ENCODE measurements at places on chromosomes 12 and 14. TPM values are rescaled to one million over a fixed set of nuclear protein-coding genes. Genes with fewer than 3 reads are reported as not detected.

DNA sequence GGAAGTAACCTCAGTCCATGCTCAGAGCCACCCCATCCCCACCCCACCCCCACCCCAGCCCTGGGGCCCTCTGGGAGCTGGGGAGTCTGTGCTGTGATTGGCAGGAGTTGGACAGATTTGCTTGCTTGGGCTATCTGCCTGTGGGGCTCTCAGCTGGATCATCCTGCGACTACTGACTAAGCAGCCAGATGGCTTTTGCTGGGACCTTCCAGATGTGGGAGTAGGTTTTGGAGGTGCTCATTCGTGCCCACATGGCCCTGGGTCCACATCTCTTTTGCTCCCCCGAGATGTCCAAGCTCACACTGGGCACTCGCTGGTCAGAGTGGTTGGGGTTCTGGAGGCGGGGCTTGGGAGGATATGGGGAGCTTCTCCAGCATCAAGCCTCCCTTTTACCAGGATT lies 138.9 kb downstream of the TSPAN9 start:
- DNase-seq = no peak

DNA sequence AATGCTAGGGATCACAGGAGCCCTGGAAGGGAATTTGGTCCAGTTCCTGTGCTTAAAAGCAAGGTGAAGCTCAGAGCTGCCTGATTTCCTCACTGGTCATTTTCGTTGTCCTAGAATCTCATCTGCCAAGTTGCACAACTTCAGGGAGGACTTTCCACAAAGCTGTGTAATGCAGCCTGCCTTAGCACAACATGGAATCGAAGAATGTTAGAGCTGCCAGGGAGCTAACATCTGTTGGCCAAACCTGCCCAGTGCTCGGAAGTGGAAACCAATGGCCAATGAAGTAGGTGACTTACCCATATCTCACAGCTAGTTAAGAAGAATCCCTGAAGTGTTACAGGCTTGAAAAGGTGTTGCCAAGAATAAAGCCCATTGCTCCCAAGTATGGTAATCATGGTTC lies 79.9 kb upstream of the SSTR1 start:
- DNase-seq = no peak

DNA sequence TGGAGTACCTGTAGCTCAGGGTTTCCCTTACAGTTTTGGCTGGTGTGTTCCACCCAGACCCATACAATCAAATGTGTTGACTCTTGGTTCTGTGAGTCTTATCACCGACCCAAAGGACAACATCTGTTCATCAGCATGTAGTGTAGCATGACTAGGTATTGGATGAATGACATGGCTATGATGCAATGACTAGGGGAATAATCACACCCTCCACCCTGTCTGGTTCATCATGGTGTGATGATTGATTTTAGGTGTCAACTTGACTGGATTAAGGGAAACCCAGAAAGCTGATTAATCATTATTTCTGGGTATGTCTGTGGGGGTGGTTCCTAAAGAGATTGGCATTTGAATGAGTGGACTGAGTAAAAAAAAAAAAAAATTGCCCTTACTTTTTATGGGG lies 311.3 kb downstream of the DPF3 start:
- no peak for DNase-seq

DNA sequence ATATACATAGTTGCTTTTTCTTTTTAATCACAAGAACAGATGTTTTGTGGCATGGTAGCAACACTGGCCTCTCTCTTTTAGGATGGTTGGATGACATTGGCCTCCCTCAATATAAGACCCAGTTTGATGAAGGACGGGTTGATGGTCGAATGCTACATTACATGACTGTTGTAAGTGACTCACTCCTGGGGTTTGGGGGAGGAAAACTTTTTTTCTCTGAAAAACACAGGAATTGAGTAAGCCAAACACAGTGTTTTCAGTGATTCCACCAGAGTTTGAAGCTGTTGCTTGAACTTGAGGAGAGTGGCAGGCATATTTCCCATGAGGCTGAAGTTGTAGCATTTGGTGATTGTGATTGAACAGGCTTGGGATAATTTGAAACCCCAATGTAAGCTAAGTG lies 13.7 kb upstream of the REP15 start:
- DNase-seq = no peak

GRCh38 chr14:58872061-58872460 lies 234.3 kb downstream of the DACT1 start:
- DNase-seq = no peak

DNA sequence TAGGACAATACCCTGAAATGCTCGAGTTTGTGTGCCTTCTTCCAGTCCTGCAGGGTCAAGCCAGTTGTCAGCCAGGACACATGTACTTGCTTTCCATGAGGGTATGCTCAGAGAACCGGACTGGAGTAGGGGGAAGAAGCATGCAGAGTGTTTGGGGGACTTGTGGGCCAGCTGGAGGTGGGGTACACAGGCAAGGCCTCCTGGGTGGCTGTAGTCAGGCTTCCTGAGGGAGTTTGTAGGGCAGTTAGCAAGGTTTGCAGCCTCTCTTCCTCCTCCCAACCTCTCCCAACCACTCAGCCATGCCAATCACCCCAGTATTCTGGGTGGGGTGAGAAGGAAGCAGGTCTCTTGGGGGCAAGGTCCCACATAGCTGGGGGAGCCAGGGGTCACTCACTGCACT lies 47.0 kb upstream of the RHOJ start:
- DNase-seq = no peak

- no peak for DNase-seq
These were observed 8.3 kb downstream of the CALM1 start for GRCh38 chr14:90405101-90405500.

- DNase-seq = no peak
These were observed at the start of gene NELL2 for GRCh38 chr12:44875954-44876543. Gene NELL2 (minus strand): TSS chr12:44876315. CDS start chr12:44875869, 446 bp downstream.

DNA sequence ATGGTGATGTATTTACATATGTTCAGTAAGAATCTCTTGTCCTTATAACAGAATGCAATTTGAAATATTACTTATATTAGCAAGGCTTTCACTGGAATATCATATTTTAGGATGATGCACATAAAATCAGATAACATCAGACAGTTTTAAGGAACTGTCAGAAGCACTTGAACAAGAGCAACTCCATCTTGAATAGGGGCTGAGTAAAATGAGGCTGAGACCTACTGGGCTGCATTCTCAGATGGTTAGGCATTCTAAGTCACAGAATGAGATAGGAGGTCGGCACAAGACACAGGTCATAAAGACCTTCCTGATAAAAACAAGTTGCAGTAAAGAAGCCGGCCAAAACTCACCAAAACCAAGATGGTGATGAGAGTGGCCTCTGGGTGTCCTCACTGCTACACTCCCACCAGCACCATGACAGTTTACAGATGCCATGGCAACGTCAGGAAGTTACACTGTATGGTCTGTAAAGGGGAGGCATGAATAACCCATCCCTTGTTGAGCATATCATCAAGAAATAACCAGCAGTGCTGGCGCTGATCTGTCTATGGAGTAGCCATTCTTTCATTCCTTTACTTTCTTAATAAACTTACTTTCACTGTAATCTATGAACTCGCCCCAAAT lies 27.6 kb upstream of the ETV6 start:
- no peak for DNase-seq

GRCh38 chr14:23559010-23559925 lies 3.2 kb downstream of the THTPA start:
- no peak for DNase-seq

The ERBB3 gene
- 12.3 TPM for total RNA-seq

The RFX4 gene
- not detected for total RNA-seq

The TOMM20L gene
- total RNA-seq = not detected

- no peak for DNase-seq
These were observed 11.2 kb downstream of the AVIL start for GRCh38 chr12:57807285-57807684.

GRCh38 chr12:111435661-111436201 lies 30.0 kb downstream of the SH2B3 start:
- no peak for DNase-seq

The BLOC1S1 gene
- total RNA-seq = 131 TPM

The CCDC197 gene
- total RNA-seq = not detected

- no peak for DNase-seq
These were observed 28.6 kb upstream of the RND1 start for GRCh38 chr12:48894271-48894670.

DNA sequence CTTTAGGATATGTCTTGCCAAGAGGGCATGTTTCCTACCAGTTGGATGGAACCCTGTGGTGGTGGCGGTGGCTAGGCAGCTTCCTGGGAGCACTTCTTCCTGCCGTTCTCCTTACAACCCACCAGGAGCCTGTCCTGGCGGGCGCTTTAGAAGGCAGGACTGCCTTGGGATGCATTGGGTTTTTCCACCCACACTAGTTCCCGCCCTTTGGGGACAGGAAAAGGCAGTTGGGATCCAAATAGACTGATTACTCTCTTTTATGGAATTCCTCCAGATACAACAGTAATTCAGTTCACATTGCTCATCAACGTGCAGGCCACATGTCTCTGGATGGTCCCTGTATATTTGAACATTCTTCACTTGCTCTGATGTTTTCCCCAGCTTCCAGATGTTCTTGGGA lies 305.7 kb upstream of the SSTR1 start:
- no peak for DNase-seq

The COL2A1 gene
- 1.7 TPM for total RNA-seq

- no peak for DNase-seq
These were observed 179.5 kb upstream of the PARP11 start for GRCh38 chr12:4052691-4053090.

- no peak for DNase-seq
These were observed 54.4 kb upstream of the RIMBP2 start for GRCh38 chr12:130770413-130771028.

GRCh38 chr12:108115123-108116121 lies 13.7 kb upstream of the WSCD2 start:
- DNase-seq = no peak

DNA sequence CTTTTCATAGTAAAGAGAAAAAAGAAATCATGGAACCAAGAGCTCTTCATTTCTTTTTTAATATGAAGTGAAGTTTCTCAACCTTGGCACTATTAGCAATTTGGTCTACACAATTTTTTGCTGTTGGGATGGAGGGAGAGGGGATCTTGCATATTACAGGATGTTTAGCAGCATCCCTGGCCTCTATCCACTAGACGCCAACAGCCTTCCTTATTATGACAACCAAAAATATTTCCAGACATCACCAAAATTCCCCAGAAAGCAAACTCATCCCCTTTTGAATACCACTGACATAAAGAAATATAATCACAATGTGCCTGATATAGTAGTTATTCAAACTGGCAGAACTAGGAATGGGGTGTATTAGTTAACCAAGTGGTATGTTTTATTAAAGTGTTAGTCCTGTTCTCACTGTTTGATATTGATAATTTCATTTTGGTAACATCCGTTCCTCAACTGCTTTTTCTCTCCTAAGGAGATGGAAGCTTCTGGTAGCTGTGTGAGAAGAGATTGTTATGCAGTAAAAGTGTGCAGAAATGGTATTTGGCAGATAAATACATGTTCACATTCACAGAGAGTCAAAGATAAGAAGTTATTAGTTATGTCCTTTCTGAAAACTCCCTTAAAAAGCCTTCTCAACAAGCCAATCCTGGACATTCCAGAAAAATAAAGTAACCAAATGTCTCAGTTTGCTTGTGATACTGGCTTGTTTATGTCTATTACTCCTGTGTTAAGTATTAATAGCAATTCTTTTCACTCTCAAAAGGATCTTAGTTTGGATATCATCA lies 699.9 kb downstream of the C12orf50 start:
- DNase-seq = no peak

- no peak for DNase-seq
These were observed 362.1 kb downstream of the RAD51B start for GRCh38 chr14:68181519-68182326.

The IFNG-AS1 gene
- total RNA-seq = not detected

DNA sequence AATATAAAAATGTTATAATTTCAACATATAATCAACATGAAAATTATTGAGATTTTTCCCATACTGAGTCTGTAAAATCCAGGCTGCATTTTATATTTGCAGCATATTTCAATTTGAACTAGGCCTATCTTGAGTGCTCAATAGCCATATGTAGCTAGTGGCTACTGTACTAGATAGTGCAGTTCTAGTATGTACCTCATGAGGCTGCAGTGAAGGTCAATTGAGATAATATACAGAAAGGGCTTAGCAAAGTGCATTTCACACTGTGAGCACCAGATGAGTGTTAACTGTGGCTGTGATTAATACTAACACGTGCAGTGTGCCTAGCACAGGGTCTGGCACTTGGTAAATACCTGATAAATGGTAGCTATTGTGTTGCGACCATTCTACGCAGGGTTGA lies 5.4 kb upstream of the SLC22A17 start:
- no peak for DNase-seq

The TAS2R9 gene
- not detected for total RNA-seq

DNA sequence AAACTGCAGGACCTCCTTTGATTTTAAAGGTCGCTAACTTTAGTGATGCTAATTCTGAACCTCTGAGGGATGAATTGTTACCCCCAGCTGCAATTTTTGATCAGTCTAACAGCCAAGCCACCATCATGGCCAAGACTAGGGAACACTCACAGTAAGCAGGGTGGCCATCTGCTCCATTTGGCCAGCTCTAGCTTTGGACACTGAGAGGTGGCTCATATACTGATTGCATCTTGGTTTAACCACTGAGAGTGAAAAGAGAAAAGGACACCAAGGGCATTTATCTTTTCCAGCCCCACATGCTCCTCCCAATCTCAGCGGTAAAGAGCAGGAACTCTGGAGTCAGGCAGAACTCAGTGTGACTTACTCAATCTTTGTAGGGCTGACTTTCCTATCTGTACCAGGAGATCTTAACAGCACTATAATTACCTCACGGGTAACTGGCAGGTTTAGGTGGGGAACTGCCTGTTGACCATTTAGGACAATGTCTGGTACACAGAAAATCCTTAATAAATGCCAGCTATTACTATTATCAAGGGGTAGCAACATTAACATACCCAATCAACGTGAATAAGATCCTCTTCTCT lies 6.2 kb downstream of the LPCAT3 start:
- DNase-seq = no peak

- no peak for DNase-seq
These were observed 6.8 kb downstream of the RAB35 start for GRCh38 chr12:120109570-120110267.

- DNase-seq = no peak
These were observed 45.2 kb downstream of the RDH12 start for GRCh38 chr14:67746927-67747326.

DNA sequence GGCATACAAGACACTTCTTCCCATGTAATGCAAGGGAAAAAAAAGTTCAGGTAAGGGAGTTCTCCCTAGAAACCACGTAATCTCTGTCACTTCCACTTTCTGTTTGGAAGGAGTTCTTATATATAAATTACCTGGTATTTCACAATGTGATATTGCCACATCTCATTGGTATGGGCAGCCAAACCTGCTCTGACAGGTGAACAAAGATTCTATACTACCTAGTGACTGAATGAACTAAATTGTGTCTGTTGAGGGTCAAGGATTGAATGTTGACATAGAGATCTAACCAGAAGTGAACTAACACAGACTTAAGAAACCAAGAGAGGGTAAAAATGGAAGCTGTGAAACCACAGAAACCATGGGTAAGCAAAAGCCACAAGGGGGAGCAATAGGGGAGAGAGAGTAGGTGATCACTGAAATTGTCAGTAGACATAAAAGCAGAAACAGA lies 161.3 kb downstream of the RPL10L start:
- DNase-seq = no peak

GRCh38 chr14:73293782-73294781 lies 56.8 kb downstream of the PAPLN start:
- DNase-seq = no peak

The ARHGDIB gene
- 13.8 TPM for total RNA-seq

The PDE3A gene
- 1.8 TPM for total RNA-seq

- no peak for DNase-seq
These were observed at the start of gene EEF1AKMT3 for GRCh38 chr12:57772429-57773322. Gene EEF1AKMT3 (plus strand): TSS chr12:57772614. CDS start chr12:57772725, 111 bp downstream.
